B cell (primary cell): ENCODE measurements at places on chromosomes 6 and 20.

GRCh38 chr6:43268355-43268700 is 25.0 kb downstream of the TTBK1 start:
- no peak for DNase-seq

- no peak for DNase-seq
Measured at GRCh38 chr6:149463781-149464180, 21.0 kb downstream of the ZC3H12D start.

DNA sequence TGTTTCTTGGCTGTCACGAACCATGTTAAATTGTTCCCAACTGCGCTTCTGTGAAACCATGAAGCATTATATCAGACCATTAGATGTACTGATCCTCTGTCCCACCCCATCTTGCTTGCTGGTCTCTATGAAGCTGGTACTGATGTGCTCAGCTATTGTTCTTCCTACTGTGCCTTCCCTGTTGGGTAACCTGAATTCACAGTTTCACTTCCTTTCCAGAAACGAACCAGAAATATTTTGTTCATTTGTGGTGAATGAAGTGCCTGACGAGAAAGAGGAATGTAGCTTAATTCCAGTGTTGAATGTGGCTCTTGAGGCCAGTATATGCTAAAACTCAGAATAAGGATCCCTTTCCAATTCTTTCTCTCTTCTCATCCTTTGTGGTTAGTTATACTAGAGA is 58.1 kb upstream of the SNAP91 start:
- DNase-seq: no peak

DNA sequence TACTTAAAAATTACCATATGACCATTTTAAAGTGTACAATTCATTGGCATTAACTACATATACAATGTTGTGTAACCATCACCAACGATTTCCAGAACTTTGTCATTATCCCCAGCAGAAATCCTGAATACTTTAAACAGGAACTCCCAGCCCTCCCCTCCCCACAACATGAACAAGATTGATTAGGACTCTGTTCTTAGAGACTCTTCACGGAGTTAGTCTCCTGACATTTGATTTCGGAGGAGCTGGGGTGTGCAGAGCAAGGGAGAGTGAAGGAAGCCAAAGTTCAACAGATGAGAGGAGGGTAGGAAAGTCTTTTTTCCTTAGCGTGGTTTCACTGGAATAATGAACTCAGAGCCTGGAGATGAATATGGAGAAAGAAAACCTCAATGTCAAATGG is 17.2 kb upstream of the QKI start:
- DNase-seq: no peak

DNA sequence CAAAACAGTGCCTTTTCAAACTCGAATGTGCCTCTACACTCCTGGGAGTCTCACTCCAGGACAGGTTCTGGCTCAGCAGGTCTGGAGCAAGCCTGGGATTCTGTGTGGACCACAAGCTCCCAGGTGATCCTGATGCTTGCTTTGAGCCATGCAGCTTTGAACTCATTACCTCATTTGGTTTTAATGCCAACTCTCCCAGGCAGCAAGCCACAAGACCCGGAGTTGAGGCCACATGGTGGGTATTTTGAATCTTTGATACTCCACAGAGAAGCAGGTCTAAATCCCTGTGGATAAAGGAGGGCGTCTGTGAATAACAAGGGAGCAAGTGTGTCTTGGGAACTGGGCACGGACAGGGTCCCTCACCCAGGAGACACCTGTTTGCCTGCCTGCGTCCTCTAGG is 205.4 kb upstream of the CST7 start:
- DNase-seq: no peak

GRCh38 chr6:40536442-40536841 is 50.7 kb downstream of the LRFN2 start:
- no peak for DNase-seq

DNA sequence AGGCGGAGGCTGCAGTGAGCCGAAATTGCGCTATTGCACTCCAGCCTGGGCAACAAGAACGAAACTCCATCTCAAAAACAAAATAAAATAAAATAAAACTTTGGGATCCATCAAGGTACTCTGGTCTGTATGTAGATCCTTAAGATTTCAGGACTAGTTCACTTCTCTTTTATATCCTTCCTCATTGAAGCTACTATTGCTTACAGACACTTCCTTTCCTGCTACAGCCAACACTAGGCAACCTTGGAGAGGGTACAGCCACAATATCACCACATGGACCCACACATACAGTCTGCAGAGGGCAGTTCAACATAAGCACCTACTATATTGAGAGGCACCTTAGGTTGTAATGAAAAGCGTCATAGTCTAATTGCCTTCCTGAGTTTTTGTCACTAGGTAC is 113.3 kb downstream of the ATXN1 start:
- DNase-seq: no peak

DNA sequence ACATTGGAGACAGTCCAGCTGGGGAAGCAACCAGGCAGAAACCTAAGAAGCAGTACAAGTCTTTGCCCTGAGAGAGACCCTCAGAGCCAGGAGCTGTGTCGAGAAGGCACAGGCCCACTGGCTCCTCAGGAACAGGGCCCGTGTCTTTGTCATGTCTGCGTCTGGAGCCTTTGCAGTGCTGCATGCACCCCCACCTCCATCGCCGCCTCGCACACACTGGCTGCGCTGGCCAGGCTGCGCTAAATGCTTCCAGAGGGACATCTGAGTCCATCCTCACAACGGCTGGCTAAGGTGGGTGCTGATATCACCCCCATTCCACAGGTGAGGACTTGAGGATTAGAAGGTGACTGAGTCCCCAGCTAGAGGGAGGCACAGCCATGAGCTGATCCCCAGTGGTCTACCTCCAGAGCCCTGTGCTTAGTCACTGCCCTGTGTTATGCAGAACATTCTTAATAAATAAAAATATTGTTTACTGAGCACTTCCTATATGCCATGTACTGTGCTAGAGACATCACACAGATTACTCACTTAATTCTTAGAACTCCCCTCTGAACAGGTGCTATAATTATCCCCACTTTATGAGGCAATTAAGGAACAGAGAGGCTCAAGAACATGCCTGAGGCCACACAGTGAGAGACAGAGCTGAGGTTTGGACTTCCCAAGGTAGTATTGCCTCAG is 27.6 kb downstream of the GABRR2 start:
- DNase-seq: no peak

GRCh38 chr6:90319044-90319443 is 22.4 kb upstream of the BACH2 start:
- DNase-seq: no peak

DNA sequence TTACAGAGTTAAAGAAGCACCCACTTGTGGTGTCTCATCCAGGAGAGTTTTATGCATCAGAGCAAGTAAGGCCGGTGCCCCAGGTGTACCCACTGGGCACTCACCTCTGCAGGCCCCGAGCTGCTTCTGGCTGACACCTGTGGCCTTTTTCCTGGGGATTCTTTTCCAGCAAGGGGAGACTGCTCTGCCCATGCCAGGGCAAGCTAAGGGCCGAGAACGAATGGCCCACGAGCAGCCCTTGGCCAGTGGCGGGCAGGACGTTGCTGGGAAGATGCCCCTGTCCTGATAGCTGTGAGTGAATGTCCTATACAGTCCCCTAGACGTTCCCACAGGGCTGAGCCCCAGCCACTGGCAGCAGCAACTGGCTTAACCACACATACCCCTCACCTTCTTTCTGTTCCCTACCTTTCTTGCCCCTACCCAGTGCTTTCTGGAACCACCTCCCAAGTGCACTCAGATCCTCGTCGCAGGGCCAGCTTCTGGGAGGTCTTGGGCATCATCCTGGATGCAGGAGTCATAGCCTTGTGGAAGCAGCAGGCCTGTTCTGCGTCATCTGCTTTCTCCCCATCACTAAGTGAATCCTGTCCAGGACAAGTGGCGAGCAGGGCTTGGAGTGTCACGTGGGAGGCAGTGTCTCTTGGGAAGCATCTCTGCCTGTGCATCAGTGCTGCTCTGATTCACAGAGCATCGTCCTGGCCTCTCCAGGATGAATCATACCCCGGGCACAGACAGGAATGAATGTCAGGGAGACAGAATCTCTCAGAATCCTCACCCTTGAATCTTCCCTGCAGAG is 32.5 kb downstream of the SYNDIG1 start:
- DNase-seq: no peak

GRCh38 chr6:11392778-11393507 is 144.6 kb upstream of the TMEM170B start:
- DNase-seq: no peak

GRCh38 chr6:166244353-166245045 is 63.7 kb downstream of the PRR18 start:
- peak; percentile 36 for DNase-seq

DNA sequence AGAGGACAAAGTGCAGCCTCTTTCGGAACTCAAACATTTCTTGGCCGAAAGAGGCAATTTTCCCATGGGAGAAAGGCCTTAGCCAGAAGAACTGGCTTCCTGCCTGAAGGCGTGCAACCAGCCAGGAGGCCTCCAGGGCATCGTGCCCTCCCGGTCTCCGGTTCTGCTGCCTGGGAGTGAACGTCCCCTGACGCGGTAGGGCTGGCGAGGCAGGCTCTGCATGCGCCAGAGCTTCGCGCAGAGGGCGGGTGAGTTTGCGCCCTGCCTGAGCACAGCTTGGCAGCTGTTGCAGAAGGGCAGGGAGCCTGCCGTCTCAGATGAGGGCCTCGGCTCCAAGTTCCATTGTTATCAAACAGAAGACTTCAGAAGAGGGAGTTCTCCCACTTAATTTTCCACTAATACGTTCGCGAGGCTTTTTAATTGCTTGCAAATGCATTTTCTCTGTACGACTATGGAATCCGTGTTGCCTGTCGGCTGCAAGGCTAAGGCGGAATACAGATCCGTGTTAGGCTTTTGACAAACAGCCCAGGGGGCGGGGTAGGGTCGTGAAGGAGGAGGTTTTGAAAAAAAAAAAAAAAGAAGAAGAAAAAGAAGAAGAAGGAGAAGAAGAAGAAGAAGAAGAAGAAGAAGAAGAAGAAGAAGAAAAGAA is 5.5 kb upstream of the TFAP2D start:
- no peak for DNase-seq

GRCh38 chr6:166419286-166419685 is 36.5 kb upstream of the MPC1 start:
- no peak for DNase-seq

GRCh38 chr6:138577151-138577915 is 78.0 kb upstream of the NHSL1 start:
- DNase-seq: no peak

- DNase-seq: no peak
Measured at GRCh38 chr20:432677-433299, 24.7 kb downstream of the RBCK1 start.

GRCh38 chr20:63296531-63297299 is 3.7 kb downstream of the COL20A1 start:
- no peak for DNase-seq

GRCh38 chr6:138205437-138206094 is 12.7 kb downstream of the PBOV1 start:
- no peak for DNase-seq

- DNase-seq: peak; percentile 17
Measured at GRCh38 chr6:144036064-144036834, 28.2 kb upstream of the PLAGL1 start.

GRCh38 chr6:36643977-36644376 is 34.5 kb upstream of the CDKN1A start:
- no peak for DNase-seq

DNA sequence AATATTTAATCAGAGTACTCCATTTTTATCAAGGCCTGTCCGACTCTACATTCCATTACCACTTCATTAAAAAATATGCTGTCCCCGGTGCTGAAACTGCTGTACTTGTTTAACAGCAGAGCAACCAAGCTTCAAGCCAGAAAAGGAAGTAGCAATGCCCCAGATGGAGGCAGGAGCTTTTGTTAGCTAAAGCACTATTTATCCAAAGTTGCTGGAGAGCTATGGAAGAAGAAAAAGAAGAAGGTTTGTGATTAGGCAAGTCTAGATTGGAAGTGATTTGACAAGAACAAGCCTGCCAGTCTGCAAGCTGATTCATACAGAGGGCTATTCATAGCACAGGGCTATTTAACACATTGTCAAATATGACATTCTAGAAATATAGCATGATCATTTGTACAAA is 160.9 kb upstream of the SPTLC3 start:
- DNase-seq: no peak

- DNase-seq: no peak
Measured at GRCh38 chr6:123745895-123746294, 57.8 kb upstream of the NKAIN2 start.

GRCh38 chr20:60055740-60056139 is 97.5 kb downstream of the CDH26 start:
- DNase-seq: peak; percentile 18

DNA sequence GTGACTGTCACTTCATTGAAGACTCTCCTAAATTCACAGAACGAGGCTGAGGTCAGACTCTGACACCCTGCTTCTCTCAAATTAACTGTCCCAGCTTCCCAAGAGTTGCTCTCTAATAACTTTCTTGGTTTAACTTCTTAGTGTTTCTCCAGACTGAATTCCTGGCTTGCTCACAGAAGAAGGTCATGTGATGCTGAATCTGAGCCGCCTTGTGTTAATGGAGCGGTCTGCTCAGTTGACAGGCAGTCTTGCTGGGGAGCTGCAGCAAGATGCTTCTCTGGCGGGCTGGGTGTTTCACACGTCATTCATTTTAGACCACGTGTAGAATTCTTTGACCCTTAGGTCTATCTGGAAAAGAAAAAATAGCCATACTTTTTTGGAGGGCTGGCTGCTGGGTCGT is 107.3 kb downstream of the FOXO3 start:
- DNase-seq: no peak

DNA sequence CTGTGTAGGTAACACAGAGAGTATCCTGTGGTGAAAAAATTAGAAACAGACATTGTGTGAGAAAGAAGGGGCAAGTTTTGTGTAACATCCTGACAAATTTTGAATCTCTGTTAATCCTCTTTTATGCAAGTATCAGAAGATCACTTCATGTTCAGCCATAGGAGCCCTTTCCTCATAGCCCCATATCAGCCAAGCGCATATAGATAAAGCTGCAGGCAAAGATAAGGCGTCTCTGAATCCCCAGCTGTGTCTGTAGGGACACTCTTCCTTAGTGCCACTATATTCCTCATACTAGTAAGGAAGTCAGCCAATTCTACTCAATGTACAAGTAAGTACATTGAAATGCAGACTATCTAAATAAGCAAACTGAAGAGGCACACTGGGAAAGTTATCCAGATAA is 22.3 kb downstream of the HTR1E start:
- no peak for DNase-seq

DNA sequence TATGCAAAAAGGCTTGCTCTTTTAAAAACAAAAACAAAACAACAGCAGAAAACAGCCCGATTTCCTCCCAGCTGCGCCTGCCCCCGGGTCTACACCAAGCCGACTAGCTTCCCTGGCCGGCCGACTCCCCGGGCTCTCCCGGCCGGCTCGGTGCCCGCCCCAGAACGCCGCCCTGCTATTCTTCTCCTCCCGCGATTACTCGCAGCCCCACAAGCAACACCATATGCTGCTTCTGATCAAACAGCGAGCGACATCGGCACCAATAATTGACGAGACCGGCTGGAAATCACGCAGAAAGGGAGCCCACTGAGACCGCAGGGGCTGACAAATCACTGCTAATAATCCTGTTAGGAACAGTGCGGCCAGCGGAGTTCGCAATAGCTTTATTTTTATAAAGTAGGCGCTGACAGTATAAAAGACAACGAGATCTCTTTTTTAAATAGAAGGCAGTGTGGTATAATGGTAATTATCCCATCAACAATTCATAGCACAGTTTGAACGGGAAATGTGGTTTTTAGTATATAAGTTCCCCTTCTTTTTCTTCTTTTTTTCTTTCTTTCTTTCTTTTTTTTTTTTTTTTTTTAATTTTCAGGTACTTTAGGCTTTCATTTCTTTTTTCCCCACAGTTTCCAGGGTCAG is 3.3 kb downstream of the SIM1 start:
- peak; percentile 16 for DNase-seq
